ENCODE measurements at places on chromosomes 6 and 20. TPM values are rescaled to one million over a fixed set of nuclear protein-coding genes. Genes with fewer than 3 reads are reported as not detected.

DNA sequence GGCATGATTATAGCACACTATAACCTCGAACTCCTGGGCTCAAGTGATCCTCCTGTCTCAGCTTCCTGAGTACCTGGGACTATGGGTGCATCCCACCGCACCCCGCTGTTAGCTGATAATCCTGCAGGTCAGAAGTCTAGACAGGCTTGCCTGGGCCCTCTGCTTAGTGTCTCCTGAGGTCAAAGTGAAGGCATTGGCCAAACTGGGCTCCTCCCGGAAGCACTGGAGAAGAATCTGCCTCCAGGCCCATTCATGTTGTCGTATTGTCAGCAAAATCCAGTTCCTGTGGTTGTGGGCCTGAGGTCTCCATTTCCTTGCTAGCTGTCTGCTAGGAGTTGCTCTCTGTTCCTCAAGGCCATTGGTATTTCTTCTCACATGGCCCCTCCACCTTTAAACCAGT lies 6.3 kb upstream of the MROH8 start:
- DNase-seq: no peak

- no peak for DNase-seq
These were observed 4.3 kb downstream of the REV3L start for GRCh38 chr6:111478749-111479148.

GRCh38 chr6:108726726-108727339 lies 121.4 kb upstream of the ARMC2 start:
- no peak for DNase-seq

DNA sequence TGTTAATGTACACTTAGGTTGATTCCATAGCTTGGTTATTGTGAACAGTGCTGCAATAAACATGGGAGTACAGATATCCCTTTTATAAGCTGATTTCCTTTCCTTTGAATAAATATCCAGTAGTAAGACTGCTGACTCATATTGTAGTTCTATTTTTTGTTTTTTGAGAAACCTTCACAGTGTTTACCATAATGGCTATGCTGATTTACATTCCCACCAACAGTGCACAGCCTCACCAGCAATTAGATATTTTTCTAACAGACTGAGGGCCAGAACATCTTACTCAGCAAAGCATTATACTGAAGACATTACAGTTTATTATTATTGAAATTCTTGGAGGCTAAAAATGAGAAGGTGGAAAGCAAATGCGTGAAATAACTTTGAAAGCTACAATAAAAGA lies 187.3 kb upstream of the HEY2 start:
- no peak for DNase-seq

DHX16 gene
- 31.5 TPM for total RNA-seq

MRAP2 gene
- total RNA-seq: 5.3 TPM

PNLDC1 gene
- not detected for total RNA-seq

DNA sequence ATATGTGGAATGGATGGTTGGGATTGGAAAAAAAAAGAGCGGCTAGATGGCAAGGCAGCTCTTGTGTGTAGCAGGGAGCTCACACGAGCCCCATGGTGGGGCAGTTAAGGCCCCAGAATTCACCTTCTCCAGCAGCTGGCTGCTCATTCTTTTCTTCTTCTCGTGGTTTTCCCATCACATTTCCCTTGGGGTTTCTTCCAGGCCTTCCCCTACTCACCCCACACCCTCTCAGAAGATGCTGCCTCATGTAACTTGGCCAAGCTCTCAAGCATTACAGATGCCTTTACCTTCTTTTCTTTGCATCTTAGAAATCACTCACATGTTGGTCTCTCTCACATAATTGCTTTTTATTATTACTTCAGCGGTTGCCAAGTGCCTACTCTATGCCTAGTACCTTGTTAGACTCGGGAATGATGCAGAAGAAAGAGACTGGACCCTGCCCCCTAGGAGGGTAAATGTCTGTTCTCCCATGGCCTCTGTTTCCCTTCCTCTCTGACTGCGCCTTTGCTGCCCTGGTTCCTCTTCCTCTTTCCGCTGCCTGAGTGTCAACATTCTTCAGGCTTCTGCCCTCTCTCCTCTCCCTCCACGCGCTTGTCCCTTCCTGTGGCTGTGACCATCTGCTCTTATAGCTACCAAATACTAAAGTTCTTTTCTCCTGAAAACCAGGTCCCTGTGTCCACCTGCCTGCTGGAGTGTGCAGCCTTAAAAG lies 28.6 kb downstream of the PPARD start:
- no peak for DNase-seq

- peak; percentile 79 for DNase-seq
These were observed 2.9 kb upstream of the BMP6 start for GRCh38 chr6:7723041-7723447.

PDYN gene
- total RNA-seq: not detected

CALHM6 gene
- 2.2 TPM for total RNA-seq

- no peak for DNase-seq
These were observed 8.3 kb upstream of the WFDC2 start for GRCh38 chr20:45461225-45461624.

DNA sequence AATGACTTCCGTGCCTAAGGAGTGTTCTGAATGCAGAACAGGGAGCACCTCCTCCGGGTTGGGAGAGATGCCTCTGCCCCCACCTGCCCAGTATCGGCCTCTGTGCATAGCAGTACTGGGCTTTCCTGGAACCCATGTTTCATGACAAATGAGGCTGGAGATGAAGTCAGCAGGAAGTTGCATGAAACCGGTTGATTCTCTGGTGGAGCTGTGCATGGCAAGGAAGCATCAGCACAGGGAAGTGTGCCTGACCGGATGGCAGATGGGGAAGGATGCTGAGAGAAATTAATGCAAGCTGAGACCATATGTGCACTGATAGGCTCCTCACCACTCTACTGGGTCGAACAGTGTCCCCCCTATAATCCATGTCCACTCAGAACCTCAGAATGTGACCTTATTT lies 155.5 kb downstream of the CDH26 start:
- no peak for DNase-seq

- DNase-seq: no peak
These were observed 20.1 kb downstream of the ZC2HC1B start for GRCh38 chr6:143884216-143884900.

THBD gene
- 35.4 TPM for total RNA-seq

- no peak for DNase-seq
These were observed 8.5 kb upstream of the TINAG start for GRCh38 chr6:54299542-54300269.

DNA sequence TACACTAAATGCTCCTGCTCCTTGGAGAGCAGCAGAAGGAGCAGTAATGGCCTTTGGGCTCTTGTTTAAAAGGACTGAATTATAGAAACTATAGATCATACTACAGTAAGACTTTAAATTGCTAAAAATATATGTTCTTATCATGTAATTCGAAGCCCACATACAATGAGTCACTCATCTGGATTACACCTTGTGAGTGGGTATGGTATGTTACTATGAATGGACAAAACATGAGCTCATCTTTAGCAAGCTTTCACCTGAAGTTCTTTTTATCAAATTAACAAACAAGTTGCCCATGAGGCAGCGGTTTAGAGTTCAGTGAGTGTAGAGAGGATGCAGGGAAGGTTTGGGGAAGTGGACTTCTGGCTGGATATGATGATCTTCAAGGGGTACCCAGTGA lies 114.4 kb upstream of the CCN2 start:
- DNase-seq: no peak

FERMT1 gene
- total RNA-seq: 41.8 TPM

DNA sequence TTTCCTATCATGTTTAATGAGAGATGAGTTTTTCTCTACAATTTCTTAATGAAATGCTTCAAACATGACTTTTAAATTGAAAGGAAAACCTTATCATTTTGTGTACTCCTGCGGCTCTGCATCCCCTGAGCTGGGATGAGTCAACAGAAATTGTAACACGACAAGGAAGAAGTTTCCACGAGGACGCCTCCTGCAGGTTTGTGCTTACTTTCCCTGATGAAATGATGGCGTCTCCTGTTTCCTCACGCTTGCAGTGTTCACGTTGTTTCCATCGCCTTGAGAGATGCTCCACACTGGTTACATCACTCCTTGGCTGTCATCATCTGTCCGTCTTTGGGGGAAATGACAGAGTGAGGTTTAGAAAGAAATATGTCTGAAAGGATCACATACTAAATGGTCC lies 233.7 kb upstream of the ZFP64 start:
- no peak for DNase-seq

DNA sequence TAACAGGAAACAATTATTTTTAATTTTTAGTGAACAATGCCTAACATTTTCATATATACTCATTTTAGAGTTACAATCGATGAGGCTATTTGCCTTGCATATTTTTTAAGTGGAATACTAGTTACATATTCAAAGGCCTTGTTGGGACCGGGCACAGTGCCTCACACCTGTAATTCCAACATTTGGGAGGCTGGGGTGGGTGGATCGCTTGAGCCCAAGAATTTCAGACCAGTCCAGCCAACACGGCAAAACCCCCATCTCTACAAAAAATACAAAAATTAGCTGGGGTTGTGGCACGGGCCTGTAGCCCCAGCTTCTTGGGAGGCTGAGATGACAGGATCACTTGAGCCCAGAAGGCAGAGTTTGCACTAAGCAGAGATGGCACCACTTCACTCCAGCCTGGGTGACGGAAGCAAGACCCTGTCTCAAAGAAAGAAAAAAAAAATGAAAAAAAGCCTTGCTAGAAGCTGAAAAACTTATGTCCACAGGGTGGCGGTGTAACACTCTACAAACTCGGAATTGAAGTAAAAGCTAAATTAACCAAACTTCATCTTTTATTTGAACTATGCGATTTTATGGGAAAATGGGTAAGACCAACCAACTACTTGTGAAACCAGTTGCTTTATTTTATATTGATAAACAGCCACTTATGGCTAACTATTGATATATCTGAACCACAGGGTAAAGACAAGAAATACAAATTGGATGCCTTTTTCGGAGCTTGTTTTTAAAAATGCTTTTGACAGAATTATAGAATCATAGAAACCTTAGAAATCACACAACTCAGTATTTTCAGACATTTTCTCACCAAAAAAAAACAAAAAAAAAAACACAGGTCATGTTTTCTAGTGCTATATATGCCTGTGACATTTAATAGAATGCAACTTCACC lies 24.1 kb upstream of the ROS1 start:
- peak; percentile 53 for DNase-seq

- no peak for DNase-seq
These were observed 3.5 kb downstream of the ANKRD60 start for GRCh38 chr20:58224974-58225373.

- no peak for DNase-seq
These were observed 64.3 kb upstream of the MLN start for GRCh38 chr6:33868141-33868540.

DEFB127 gene
- not detected for total RNA-seq

SLC25A27 gene
- total RNA-seq: 25.1 TPM

DNA sequence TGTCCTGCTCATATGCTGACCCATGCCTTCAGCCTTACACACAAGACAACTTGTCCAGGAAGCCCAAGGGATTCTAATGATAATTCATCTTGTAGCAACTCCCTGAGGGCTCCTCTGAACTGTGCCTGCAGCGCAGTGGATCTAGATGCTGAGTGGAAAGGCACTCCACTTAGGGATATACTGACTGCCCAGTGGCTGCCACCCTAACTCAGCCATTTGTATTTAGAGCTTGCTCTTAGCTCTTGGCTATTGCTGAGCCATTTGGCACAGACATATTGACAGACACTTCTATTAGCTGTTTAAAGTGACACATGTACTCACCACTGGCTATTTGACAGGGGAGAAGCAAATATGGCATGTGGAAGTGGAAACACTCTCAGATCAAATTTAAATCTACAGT lies 278.3 kb upstream of the SGK1 start:
- DNase-seq: no peak

GRCh38 chr6:125114248-125114858 lies 39.2 kb upstream of the TPD52L1 start:
- DNase-seq: no peak

GRCh38 chr20:17427638-17428037 lies 103.5 kb downstream of the BFSP1 start:
- no peak for DNase-seq

GRCh38 chr6:121849477-121849876 lies 414.0 kb downstream of the GJA1 start:
- peak; percentile 54 for DNase-seq

GRCh38 chr20:1983301-1983700 lies 10.6 kb downstream of the PDYN start:
- DNase-seq: no peak

DNA sequence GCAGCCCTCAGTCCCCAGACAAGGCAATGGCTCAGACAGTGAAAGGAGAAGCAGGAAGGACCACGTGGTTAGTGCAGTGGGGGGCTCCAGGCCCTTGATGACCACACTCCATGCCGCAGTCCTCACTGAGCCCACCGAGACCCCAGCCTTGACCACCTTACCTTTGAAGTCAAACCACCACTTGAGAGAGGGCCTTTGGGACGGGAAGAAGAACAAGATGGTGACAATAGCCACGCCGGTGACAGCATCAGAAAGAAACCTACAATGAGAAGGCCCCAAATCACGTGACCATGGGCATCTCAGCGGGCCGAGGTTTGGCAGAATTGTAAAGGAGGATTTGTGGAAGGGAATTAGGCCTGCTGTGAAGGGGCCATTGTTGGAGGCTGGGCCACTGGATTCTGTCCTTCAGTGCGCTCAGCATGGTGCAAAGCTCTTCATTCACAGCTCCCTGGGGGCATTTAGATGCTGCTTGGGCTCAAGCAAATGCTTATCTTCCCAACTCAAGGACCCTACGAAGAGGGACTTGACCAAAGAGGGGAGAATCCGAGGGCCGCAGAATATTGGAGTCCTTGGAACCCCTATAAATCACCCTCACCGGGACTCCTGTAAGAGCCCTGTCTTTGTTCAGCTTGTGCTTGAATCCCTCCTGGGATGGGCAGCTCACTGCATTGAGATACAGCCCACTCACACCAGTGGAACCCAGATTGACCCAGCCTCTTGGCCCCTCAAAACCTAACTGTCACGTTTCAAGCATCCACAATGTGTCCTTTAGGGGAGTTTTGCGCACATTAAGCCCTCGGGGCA lies 33.2 kb upstream of the OCSTAMP start:
- no peak for DNase-seq

GRCh38 chr6:166343150-166343487 lies 774 bp upstream of the SFT2D1 start:
- DNase-seq: no peak

GRCh38 chr6:104642871-104643270 lies 216.8 kb downstream of the HACE1 start:
- DNase-seq: no peak

DNA sequence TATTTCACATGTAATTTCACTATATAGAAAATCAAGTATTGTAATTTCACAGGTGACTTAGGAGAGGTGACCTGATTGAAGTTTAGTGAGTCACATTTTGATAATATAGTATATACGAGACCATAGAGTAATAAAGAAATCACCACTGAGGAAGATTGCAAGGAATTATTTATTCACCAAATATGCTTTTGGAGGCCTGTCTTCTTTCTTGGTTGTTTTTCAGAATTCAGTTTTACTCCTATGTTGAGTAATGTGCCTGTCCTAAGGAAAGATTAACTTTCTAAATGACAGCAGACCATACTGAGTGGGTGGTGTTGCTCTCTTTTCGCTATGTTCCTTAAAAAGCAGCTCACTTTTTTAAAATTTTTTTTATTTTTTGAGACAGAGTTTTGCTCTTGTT lies 87.5 kb upstream of the FOXO3 start:
- DNase-seq: no peak

DEFB128 gene
- total RNA-seq: not detected

DNA sequence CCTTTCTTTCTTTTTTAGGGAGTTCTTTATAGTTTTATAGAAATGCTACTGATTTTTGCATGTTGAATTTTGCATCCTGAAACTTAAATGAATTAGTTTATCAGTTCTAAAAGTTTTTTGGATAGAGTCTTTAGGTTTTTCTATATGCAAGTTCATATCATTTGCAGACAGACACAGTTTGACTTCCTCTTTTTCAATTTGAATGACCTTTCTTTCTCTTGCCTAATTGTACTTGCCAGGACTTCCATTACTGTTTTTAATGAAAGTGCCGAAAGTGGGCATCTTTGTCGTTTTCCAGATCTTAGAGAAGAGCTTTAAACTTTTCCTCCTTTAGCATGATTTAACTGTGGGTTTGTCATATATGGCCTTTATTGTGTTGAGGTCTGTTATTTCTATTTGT lies 21.1 kb upstream of the EDN1 start:
- DNase-seq: no peak

Data from ureter (tissue), 1 donor.